ENCODE measurements at places on chromosomes 5 and 9.

GRCh38 chr5:54874337-54875021 lies 110.9 kb downstream of the ESM1 start:
- no peak for DNase-seq
- H3K27ac ChIP-seq = no peak overlapping the region
- H3K4me3 ChIP-seq = no peak overlapping the region
- no peaks in the 10 kb centered on the region for H3K27me3 ChIP-seq
- no peaks in the 10 kb centered on the region for H3K36me3 ChIP-seq

- H3K27me3 ChIP-seq = no peaks in the 10 kb centered on the region
- no peak for DNase-seq
- no peaks in the 10 kb centered on the region for H3K36me3 ChIP-seq
- no peak overlapping the region for H3K4me3 ChIP-seq
Observed at GRCh38 chr5:55597014-55597981, 62.5 kb upstream of the PLPP1 start.

DNA sequence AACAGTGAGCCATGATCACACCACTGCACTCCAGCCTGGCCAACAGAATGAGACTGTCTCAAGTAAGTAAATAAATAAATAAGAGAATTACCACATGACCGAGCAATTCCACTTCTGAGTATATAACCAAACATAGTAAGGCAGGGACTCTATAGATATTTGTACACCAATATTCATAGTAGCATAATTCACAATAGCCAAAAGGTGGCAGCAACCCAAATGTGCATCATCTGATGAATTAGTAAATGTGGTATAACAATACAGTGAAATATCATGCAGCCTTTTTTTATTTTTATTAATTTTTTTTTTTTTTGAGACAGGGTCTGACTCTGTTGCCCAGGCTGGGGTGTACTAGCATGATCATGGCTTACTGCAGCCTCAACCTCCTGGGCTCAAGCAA lies 33.1 kb downstream of the ALDH7A1 start:
- no peak for DNase-seq
- H3K4me3 ChIP-seq = no peak overlapping the region
- peaks cover 4% of the 10 kb centered on the region for H3K27me3 ChIP-seq
- no peak overlapping the region for H3K27ac ChIP-seq
- peaks cover 12% of the 10 kb centered on the region for H3K36me3 ChIP-seq

- H3K4me1 ChIP-seq = no peaks in the 10 kb centered on the region
- no peaks in the 10 kb centered on the region for H3K36me3 ChIP-seq
- H3K4me3 ChIP-seq = no peak overlapping the region
- DNase-seq = no peak
- no peak overlapping the region for H3K27ac ChIP-seq
Observed at GRCh38 chr5:7250004-7250403, 145.9 kb upstream of the ADCY2 start.

DNA sequence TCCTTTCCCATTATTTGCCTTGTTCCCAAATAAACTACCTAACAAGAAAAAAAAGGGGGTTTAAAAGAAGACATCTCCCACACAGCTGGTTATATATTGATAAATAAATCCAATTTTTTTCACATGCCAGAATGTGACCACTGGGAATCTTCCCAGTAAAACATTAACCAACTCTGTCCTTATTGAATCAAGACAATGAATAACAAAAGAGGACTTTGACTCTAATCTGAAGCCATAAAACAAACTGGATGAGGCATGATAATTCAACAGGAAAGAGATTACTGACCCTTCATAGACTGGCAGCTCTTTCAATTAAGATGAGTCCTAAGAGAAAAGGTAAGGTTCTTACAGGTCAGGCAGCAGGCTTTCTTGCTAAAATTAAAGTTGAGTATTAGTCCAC lies 165.8 kb upstream of the CDH6 start:
- no peak overlapping the region for H3K4me3 ChIP-seq
- no peak overlapping the region for H3K27ac ChIP-seq
- no peaks in the 10 kb centered on the region for H3K36me3 ChIP-seq

DNA sequence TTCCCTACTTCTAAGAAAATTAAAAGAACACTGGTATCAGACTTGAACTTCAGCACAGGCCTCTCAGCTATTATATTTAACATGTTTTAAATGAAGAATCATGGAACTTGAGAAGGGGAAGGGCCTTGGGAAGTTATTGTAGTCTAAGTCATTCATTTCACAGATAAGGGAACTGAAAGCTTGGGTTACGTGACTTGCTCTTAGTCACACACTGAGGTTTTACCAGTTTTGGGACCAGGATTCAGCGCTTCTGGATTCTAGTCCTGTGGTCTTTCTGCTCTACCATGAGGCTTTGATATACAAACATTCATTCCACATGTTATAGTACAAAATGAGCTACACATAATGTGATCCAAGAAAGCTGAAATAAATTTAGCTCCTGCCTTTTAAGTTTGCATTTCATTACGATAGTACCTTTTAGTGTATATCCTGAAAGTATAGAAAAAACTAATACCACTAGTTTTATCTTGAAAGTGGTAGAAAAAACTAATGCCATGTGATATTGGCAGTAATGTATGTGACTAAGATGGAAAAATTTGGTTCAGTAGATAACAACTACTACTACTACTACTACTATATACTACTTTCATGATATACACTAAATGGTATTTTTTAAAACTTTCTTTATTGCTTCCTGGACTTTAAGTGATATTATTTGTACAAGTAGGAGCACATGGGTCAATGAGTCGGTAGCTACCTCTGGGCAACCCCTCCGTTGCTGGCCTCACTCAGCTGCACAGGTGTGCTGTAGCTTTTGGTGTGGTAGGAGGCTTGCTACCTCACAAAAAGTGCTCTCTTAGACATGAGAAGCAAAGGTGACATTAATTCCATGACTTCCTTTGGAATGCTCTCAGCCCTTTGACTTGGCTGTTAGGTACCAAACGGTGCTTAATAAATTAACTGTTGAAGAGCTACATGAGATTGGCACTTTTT lies 40.7 kb downstream of the F2RL2 start:
- H3K4me3 ChIP-seq = no peak overlapping the region
- no peak for DNase-seq
- H3K27ac ChIP-seq = peak overlapping the region; percentile 18
- H3K4me1 ChIP-seq = peaks cover 35% of the 10 kb centered on the region

DNA sequence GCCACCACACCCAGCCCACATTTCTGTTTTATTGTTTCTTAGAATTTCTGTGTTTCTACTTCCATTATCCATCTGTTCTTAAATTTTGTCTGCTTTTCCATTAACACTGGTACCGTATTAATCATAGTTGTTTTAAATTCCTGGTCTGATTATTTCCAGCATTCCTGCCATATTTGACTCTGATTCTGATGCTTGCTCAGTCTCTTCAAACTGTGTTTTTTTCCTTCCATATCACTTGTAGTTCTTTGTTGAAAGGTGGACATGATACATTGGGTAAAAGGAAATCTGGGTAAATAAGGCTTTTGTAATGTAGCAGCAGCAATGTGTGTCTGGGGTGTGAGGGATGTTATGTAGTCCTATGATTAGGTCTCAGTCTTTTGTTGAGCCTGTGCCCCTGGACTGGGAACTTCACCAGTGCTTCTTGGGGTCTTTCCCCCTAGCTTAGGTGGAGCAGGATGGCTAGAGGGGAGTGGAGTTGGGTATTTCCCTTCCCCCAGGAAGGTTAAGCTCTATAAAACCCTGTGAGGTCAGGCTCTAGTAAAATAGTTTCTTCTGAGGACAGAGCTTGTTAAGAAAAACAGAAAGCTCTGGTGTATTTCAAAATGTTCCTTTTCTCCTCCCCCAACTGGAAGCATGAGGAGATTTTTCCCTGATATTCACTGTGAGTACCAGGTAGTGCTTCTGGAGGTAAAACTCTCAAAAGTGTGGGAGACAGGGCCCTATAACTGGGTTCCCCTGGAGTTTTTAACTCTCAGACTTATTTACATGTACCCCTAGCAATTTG lies 10.1 kb upstream of the TMOD1 start:
- H3K4me3 ChIP-seq = no peak overlapping the region
- H3K27me3 ChIP-seq = peaks cover 1% of the 10 kb centered on the region
- no peak overlapping the region for H3K27ac ChIP-seq
- DNase-seq = no peak
- no peaks in the 10 kb centered on the region for H3K4me1 ChIP-seq
